ENCODE measurements at places on chromosomes 3 and 15.

DNA sequence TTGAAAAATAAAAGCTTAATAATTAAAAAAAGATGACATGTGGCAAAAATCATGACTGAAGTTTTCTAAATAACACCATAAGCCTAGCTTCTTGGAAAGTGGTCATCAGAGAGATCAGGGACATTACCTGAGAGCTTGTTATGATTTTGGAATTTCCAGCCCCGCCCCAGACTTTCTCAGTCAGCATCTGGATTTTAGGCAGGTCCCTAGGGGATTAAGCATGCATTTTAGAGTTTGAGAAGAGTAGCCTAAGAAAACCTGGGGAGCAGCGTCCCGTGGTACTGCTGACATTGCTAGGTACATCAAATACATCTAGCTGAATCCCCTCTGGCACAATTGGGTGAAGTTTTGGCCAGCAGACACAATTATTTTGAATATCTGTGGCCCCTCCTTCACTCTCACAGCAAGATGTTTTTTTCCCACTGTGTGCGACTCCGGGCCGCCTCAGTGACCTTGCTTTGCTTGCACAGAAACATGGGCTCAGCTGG lies 58.7 kb upstream of the MEF2A start:
- DNase-seq: no peak

- DNase-seq: peak; percentile 15
Observed at GRCh38 chr3:157438194-157438730, 1.6 kb downstream of the PTX3 start.

DNA sequence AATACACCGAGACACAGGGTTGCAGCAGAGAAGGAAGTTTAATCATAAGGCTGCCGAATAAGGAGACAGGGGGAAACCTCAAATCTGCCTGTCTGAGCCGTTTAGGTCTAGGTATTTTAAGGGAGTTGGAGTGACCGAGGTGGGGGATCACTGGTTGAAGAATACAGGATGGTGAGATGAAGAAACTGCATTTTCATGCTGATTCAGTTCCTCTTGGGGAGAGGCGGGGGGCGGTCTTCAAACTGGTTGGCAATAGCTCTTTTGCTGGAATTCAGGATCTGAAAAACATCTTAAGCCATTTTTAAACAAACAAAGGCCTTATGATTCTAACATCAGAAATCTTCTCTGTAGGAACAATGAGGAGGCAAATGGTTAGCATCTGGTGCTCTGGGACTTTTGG lies 699.5 kb upstream of the CFAP20DC start:
- DNase-seq: no peak

- DNase-seq: no peak
Observed at GRCh38 chr3:32325201-32325600, 66.5 kb upstream of the CMTM7 start.

DNA sequence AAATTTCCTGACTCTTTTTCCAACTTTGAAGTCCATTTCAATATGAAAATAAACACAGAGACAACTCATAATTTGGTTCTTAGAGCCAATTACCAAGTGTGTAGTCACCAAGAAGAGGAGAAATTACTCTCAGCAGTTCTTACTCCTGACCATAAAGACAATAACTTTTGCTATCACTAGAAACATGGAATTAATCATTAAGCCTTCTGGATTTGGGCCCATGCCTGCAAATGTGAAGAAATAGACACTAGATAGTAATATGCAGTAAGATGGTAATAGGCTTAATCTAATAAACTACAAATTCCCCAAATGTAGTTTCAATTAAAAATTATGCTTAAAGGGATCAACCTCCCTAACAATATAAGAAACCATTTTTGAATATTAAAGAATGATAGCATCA lies 185.1 kb upstream of the AGTR1 start:
- DNase-seq: no peak

GRCh38 chr3:174242311-174243041 lies 616.7 kb upstream of the NAALADL2 start:
- no peak for DNase-seq

- no peak for DNase-seq
Observed at GRCh38 chr3:23837286-23837685, 31.5 kb downstream of the UBE2E1 start.

- no peak for DNase-seq
Observed at GRCh38 chr3:39216176-39216790, 23.9 kb upstream of the XIRP1 start.

DNA sequence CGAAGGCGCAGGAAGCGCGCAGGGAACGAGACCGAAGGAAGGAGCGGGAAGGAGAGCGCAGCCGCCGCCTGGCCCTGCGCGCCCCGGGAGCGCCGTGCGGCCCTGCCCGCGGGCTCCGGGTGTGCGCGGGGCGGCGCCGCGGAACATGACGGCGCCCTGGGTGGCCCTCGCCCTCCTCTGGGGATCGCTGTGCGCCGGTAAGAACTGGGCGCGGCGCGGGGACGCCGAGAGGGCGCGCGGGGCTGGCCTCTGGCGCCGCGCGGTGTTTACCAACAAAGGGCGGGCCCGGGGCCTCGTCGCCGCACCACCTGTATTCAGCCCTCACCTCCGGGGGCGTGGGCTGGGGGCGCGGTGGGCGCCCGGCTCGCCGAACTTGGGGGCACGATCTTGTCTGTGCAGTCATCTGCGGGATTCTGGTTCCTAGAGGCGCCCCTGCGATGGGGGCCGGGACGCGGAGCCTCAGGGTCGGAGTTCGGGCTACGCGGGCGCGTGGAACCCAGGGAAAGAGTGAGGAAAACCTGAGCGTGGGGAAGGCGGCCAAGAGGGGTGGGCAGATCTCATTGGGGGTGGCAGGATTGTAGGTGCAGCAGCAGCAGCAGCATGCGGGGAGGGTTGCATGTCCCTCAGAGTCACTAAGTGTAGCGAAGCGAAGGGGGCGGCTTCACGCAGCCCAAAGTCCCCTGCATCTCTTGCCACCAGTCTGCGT lies 641 bp downstream of the ACVR2B start:
- DNase-seq: no peak

GRCh38 chr3:125191730-125192129 lies 20.8 kb downstream of the SLC12A8 start:
- no peak for DNase-seq

- no peak for DNase-seq
Observed at GRCh38 chr15:74294010-74294409, 57.9 kb downstream of the CCDC33 start.

DNA sequence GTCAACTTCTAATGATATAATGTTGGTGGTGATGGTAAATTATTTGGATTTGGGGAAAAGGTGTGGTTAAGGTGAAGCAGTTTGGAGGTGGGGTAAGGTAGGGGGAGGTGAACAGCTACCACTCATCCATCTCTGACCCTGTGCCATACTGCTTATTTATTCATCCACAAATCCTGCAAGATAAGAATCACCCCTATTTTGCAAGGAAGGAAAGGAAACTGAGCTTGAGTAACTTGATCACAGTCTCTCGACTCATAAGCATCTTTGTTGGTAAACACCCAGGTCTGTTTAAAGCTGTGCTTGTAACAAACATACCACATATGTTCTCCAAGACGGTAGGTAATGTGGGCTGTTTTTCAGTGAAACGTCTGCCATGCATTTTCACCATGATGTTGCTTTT lies 67.3 kb downstream of the PTPRG start:
- no peak for DNase-seq

- DNase-seq: no peak
Observed at GRCh38 chr3:136778865-136779264, 26.7 kb upstream of the STAG1 start.

- DNase-seq: no peak
Observed at GRCh38 chr15:74042603-74043424, 39.5 kb downstream of the GOLGA6A start.

- no peak for DNase-seq
Observed at GRCh38 chr3:85090495-85090894, 131.7 kb downstream of the CADM2 start.

GRCh38 chr15:99432271-99433025 lies 133.3 kb upstream of the MEF2A start:
- DNase-seq: no peak

GRCh38 chr3:55963601-55964000 lies 476.5 kb upstream of the WNT5A start:
- DNase-seq: peak; percentile 2

GRCh38 chr3:24220859-24221657 lies 273.6 kb downstream of the THRB start:
- no peak for DNase-seq

DNA sequence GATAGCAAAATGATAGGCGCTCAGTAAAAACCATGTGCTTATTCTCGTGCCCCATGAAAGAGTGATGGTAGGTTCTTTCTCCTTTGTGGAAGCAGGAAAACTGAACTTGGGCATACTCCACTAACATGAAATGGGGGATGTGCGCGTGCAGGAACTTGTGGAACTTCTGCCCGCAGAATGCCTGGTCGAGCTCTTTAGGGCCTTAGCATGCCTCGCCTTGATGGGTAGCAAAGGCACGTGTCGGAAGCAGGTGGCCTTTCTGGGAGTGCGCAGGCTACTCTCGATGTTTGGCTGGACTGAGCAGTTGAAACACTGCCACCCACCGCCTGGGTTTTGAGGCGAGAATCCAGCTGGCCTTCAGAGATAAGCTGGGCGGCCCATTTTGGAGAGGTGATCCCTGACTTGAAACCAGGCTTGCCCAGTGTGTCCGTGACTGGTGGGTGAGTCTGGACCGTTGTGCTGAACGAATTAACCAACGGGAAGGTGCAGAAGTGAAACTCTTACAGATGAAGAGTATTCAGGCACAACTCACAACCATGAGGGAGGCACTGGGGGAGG lies 842 bp downstream of the PCCB start:
- DNase-seq: peak; percentile 60

DNA sequence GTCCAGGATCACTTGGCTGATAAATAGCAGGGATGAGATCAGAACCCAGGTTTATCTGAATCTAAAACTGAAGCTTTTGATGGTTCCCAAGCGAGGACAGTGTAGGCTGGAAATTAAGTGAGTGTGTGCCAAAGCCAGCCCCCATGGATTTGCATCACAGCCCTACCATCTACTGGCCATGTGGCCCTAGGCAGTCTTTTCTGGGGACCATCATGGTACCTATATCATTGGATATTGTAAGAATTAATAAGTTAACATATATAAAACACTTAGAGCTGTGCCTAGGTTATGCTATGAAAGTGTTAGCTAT lies 32.8 kb upstream of the SSR3 start:
- no peak for DNase-seq

GRCh38 chr15:70201425-70201775 lies 103.7 kb upstream of the TLE3 start:
- DNase-seq: no peak

- DNase-seq: no peak
Observed at GRCh38 chr15:43981576-43981975, 154.8 kb downstream of the WDR76 start.

DNA sequence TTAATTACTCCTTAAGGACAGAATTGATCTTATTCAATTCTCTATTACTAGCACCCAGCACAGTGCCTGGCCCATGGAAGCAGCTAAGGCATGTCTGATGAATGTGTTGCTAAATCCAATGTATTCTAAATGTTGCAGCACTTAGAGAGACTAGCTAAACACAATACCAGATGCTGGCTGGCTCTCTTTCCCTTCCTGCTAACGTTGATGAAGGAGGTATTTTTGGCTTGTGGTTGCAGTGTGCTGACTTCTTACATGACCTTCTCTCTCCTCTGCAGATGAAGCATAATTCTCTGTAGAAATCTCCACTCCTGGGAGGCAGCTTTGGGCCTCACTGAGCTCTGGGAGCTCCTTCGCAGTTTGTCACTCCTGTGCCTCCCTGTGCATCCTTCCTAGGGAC lies 183.6 kb downstream of the PEX5L start:
- DNase-seq: no peak

DNA sequence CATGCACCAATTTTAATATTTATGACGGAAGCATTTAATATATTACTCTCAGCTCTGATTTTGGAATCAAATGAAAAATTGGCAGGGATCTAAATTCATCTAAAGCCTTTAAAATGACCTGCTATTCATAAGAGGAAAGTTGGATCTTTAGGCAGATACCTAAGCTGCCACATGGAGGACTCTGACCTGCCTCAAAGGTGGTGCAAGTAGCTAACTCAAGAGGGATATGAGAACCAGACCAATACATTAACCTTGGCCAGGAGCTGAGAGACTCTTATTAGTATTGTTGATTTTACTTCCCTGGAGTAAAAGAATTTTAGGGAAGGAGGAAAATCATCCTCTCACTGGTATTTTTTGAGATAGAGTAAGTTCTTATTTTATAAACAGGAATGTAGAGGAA lies 17.7 kb downstream of the ZNF654 start:
- no peak for DNase-seq

- no peak for DNase-seq
Observed at GRCh38 chr15:77709135-77709886, 76.6 kb upstream of the LINGO1 start.

DNA sequence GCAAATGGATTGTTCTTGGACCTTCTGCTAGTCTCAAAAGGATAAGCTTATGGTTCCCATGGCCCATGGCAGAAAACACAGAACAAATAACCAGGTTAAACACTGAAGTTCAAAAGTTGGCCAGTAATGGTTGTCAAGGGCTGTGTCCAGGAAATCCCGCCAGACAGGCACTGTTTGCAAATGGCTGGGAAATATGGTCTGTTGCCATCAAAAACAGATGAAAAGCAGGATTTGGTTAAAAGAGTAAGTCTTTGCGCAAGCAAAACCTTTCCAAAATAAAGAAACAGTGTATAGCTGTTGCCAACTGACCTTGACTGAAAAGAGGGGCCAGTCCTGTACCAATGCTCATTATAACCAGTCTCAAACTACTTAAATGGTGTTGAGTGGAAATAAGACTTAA lies 58.6 kb downstream of the WWTR1 start:
- no peak for DNase-seq

- DNase-seq: no peak
Observed at GRCh38 chr3:13825311-13825579, 54.6 kb downstream of the WNT7A start.

DNA sequence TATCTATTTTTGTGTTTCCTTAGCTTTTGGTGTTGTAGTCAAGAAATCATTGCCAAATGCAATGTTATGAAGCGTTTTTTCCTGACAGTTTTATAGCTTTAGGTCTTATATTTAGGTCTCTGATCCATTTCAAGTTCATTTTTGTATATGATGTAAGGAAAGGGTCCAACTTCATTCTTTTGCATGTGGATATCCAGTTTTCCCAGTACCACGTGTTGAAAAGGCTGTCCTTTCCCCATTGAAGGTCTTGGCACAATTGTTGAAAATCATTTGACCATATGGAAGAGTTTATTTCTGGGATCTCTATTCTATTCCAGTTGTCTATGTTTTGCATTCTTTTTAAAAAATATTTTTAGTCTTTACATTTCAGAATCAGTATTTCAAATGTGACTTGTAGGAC lies 14.6 kb upstream of the SNRPN start:
- DNase-seq: no peak

- DNase-seq: no peak
Observed at GRCh38 chr15:39270934-39271333, 309.9 kb upstream of the THBS1 start.

GRCh38 chr15:101000271-101000681 lies 81.1 kb downstream of the LRRK1 start:
- no peak for DNase-seq

GRCh38 chr15:60651101-60651500 lies 172.2 kb upstream of the ICE2 start:
- DNase-seq: no peak

DNA sequence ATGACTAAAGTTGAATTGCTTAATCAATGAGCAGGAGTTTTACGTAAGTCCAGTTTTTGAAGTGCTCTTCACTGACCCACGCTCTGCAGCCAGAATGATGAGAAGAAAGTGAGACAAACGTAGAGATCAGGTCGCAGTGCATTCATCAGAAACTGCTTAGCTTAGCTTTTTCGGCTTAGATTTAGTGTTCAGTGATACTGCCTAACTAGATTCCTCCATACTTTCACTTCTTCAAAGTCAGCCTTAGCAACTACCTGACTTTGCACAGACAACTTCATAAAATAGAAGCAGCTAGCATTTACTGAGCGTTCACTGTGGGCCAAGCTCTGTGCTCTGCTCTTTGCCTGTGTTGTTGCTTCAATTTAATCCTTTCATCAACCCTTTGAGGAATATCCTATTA lies 116.1 kb downstream of the KCNH8 start:
- no peak for DNase-seq

Measured in NCI-H2081 treated with DMSO at 0.1 percent for 48 hours (cell line).